ENCODE measurements at places on chromosomes 16 and 17. TPM values are rescaled to one million over a fixed set of nuclear protein-coding genes. Genes with fewer than 3 reads are reported as not detected.

Gene OR1E2
- not detected for total RNA-seq

Gene RCVRN
- 0.13 TPM for total RNA-seq

GRCh38 chr17:40218006-40218739 lies 931 bp upstream of the WIPF2 start:
- no peaks in the 10 kb centered on the region for H3K27me3 ChIP-seq
- DNase-seq, result no peak
- H3K27ac ChIP-seq, result peak overlapping the region; percentile 73
- no peaks in the 10 kb centered on the region for H3K36me3 ChIP-seq
- no peak overlapping the region for H3K4me3 ChIP-seq

DNA sequence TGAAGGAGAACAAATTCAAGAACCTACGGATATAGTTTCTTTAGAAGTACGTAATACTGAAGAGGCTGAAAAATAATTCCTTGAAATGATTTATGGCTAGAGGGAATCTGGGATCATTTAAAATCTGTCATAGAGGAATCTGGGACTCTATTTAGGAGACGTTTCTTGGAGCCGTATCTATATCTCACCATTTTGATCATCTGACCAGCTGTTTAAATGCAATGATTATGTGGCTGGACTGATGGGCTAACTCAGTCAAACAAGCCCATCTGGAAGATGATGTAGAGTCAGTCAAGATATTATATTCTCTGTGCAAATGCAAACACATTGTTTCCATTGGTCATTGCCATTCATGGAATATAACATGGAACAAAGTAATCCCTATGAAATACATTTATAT lies 467.7 kb upstream of the ZFHX3 start:
- no peak overlapping the region for H3K27ac ChIP-seq
- no peaks in the 10 kb centered on the region for H3K27me3 ChIP-seq
- no peak for DNase-seq
- no peak overlapping the region for H3K4me3 ChIP-seq
- no peaks in the 10 kb centered on the region for H3K4me1 ChIP-seq

- H3K27me3 ChIP-seq, result no peaks in the 10 kb centered on the region
- peaks cover 20% of the 10 kb centered on the region for H3K4me1 ChIP-seq
- no peak for DNase-seq
- no peak overlapping the region for H3K4me3 ChIP-seq
- no peaks in the 10 kb centered on the region for H3K36me3 ChIP-seq
These were observed 4.4 kb downstream of the PGAP3 start for GRCh38 chr17:39683295-39683939.

DNA sequence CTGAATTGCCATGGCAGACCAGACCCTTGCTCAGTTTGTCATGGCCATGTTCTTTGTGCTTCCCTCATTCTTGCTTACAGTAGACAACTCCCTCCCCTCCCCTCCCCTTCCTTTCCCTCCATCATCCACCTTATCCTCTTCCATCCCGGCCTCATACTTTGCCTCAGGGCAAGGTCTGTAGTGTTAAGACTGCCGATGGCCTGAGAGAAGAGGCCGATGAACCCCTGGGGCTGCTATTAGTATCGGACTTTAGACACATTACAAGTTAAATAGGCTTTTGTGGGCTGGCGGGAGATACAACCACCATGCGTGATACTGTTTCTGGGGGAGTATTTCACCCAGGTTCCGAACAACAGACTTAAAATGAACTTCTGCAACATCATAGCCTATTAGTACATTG lies 364.5 kb upstream of the ZFHX3 start:
- H3K4me1 ChIP-seq, result no peaks in the 10 kb centered on the region
- no peak overlapping the region for H3K4me3 ChIP-seq
- no peak for DNase-seq
- no peaks in the 10 kb centered on the region for H3K36me3 ChIP-seq
- no peak overlapping the region for H3K27ac ChIP-seq

DNA sequence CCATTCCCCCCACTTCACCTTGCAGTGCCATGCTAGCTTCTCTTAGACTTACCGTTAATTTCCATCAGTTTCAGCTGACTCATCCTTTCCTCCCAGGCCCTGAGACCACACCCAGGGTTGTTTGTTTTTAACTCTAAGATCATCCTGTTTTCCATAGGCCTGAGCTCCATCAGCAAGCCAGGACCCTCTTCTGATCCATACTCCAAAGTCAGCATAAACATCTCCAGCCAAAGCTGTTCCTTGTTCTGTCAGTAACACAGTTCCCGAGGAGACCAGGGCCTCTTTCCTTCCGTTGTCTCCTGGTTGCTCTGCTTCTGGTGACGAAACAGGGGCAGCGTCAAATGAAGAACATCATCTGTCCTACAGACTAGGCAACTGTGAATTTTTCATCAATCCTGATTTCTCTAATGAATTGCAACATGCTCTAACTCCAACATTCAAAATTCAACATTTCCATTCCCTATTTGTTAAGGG lies 83.8 kb upstream of the HNF1B start:
- peaks cover 62% of the 10 kb centered on the region for H3K4me1 ChIP-seq
- H3K27me3 ChIP-seq, result no peaks in the 10 kb centered on the region
- no peaks in the 10 kb centered on the region for H3K36me3 ChIP-seq
- no peak overlapping the region for H3K4me3 ChIP-seq
- peak overlapping the region; percentile 79 for H3K27ac ChIP-seq

DNA sequence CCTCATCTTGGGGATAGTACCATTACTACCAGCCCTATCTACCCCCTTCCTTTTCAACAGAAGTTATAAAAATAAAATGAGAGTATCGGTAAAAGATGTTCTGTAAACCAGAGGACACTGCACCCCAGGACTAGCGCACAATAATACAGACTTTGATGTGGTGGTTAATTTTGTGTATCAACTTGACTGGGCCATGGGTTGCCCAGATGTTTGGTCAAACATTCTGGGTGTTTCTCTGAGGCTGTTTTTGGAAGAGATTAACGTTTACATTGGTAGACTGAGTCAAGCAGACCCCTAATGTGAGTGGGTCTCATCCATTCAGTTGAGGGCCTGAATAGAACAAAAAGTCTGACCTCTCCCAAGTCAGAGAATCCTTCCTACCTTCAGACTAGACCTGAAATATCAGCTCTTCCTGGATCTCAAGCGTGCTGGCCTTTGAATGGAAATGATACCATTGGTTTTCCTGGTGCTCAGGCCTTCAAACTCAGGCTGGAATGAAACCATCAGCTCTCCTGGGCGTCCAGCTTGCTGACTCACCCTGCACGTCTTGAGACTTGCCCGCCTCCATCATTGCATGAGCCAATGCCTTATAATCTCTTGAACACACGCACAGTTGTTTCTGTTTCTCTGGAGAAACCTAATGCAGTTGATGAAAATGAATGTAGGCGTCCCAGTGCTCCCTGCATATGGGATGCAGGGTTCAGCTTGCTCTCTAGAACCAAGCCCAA lies 10.1 kb downstream of the MRM1 start:
- no peaks in the 10 kb centered on the region for H3K36me3 ChIP-seq
- no peak overlapping the region for H3K4me3 ChIP-seq
- no peaks in the 10 kb centered on the region for H3K27me3 ChIP-seq
- no peak for DNase-seq
- H3K27ac ChIP-seq, result no peak overlapping the region

GRCh38 chr17:17785407-17785806 lies 51.4 kb downstream of the SREBF1 start:
- no peak overlapping the region for H3K4me3 ChIP-seq
- DNase-seq, result no peak
- H3K27me3 ChIP-seq, result no peaks in the 10 kb centered on the region
- no peak overlapping the region for H3K27ac ChIP-seq
- peaks cover 11% of the 10 kb centered on the region for H3K4me1 ChIP-seq
- H3K36me3 ChIP-seq, result no peaks in the 10 kb centered on the region

- DNase-seq, result no peak
- H3K36me3 ChIP-seq, result no peaks in the 10 kb centered on the region
- H3K27me3 ChIP-seq, result no peaks in the 10 kb centered on the region
- no peak overlapping the region for H3K27ac ChIP-seq
- H3K4me3 ChIP-seq, result no peak overlapping the region
These were observed 155.3 kb downstream of the RGS9 start for GRCh38 chr17:65292430-65292829.

DNA sequence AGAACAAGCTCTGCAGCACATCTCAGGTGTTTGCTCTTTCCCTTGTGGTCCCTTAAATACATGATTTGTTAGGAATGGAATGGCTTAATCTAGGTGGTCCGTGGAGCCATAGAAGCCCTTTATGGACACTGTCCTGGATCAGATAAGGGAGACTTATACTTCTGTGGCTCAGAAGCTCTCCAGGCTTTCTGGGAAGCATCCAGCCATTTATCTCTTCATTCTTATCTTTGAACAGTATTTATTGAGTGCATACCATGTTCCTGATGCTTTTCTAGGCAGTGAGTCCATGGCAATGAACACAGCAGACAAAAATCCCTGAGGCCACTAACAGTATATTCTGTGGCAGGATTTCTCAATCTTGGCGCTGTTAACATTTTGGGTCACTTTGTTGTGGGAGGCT lies 474.5 kb upstream of the EEF2KMT start:
- H3K27ac ChIP-seq, result no peak overlapping the region
- H3K4me3 ChIP-seq, result no peak overlapping the region
- no peaks in the 10 kb centered on the region for H3K4me1 ChIP-seq
- H3K36me3 ChIP-seq, result no peaks in the 10 kb centered on the region

All from GM12878 (cell line).